Upper lobe of right lung (tissue), 1 donor: ENCODE measurements at places on chromosomes 13 and 19.

DNA sequence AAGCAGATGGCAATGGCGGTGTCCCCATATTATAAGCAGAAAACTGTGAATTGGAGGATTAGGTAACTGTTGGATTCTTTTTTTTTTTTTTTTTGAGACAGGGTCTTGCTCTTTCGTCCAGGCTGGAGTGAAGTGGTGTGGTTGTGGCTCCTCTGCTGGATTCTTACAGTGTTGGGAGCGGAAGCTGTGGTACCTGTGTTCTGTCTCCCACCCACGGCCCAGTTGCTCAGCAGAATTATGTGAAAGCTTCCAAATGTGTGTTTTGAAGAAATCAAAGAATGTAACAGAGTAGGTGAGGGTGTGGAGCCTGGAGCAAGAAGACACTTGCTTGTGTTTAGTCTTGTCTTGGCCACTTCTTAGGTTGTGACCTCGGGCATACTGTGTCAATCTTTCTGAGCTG is 295.6 kb downstream of the SHISA2 start:
- no peak for DNase-seq

GRCh38 chr19:11092181-11092538 is 2.9 kb downstream of the LDLR start:
- DNase-seq, result no peak

DNA sequence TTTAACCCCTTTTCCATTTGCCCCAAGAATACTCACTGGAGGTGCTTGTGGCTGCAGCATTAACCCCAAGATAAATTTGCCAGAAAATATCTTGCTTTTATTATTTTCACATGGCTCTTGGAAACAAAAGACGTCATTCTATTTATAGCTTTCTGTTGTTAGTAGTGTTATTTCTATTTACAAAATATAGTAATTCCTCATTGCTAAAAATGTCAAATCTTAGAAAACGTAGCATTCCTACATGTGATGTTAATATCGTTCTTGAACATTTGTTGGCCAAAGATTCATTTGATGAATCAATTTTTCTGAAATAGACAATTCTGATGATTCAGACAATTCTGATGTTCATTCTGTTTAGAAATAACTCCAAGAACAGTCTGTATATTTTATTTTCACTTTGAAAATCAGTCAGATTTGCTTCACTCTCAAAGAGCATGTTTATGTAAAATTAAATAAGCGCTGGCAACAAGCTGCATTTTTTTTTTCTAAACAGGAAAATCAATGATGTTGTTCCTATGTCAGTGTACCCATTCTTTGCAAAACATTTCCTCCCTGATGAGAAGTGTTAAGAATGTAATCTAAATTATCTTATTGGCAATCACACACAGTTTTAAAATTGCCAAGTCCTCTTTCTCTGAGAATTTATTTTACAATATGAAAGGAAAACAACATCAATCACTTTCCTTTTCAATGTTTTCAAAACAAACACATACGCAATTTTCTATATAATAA is 334.0 kb downstream of the KCTD12 start:
- DNase-seq, result no peak

DNA sequence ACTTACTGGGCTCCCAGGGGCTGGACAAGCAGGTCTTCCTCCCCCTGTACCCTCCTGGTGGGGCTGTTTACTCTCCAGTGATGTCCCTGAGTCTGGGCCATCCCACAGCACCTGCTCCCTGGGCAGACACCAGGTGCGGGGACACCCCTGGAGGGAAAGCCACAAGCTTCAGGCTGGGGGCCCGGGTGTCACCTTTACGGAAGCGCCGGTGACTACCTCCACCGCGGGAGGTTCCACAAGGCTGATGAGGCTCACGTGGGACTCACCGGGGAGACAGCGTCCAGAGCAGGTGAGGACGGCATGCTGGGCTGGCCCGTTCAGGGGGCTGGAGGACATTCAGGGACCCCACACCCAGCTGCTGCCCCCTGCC is 24.9 kb downstream of the NFILZ start:
- DNase-seq, result peak; percentile 51

DNA sequence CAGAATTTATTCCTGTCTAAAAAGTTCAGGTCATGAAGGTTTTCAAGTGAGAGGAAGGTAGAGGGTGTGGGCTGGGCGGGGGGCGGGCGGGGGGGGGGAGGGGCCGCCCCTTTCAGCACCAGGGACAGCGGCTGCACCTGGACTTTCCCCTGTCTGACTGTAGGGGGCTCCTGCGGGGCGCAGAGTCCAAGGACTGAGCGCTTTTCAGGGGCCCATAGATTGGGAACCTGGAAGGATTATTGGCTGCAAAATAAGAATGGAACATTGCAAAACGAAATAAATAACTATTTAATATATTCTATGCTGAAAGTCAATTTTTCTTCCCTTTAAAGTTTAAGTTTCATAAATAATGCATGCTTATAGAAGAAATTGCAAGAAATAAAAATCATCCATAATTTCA is 8.9 kb upstream of the CYP4F3 start:
- DNase-seq, result no peak

DNA sequence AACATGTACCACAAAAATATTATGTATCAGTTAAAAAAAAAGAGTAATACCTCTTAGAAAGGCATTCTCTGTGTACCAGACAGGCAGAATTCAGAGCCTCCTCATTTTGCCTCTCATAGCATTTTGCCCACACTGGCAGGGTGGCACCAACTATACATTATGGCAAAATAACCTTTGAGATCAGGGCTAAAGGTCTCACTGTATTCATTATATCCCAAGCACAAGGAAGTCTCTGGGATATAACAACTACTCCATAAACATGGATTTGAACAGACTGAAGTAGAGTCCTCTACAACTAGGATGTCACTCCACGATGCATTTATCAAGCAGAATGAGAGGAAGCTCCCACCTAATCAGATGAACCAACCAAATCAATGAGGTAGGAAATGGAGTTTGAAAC is 10.6 kb downstream of the SUCLA2 start:
- no peak for DNase-seq
